ENCODE measurements at places on chromosomes 11 and 22. TPM values are rescaled to one million over a fixed set of nuclear protein-coding genes. Genes with fewer than 3 reads are reported as not detected.

DNA sequence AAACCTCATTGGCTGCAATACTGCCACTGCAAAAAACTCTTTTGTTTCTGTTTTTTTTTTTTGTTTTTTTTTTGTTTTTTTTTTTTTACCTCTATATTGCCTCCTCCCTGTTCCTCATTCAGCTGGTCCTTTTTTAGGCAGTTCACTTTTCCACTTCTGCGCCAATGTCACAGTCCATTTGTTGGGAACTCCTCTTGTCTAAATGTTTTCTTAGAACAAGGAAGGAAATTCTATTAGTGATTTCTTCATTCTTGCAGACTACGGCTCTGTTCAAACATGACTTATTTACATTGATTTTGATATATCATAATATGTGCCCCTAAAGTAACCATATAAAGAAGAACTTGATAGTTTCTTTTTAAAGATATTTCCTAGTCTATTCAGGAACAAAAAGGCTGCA is 2.9 kb downstream of the FAM118B start:
- DNase-seq: no peak

DNA sequence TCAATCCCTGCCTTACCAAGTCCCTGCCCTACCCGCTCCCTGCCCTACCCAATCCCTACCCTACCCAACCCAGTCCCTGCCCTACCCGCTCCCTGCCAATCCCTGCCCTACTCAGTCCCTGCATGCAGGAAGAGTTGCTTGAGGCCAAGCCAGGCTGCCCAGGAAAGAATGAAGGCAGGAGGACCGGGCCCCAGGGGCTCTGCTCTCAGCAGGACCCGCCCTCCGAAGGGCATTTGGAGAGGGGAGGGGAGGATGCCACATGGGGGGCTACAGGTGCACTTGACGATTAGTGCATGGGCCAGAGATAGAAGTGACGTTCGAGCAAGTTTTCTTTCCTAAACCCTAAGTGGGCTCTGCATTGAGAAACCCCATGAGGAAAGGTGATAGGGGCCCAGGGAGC is 581.2 kb downstream of the TBC1D22A start:
- no peak for DNase-seq

- no peak for DNase-seq
Observed at GRCh38 chr11:87136236-87136635, 98.5 kb downstream of the TMEM135 start.

- DNase-seq: no peak
Observed at GRCh38 chr11:47887910-47888569, 39.9 kb upstream of the NUP160 start.

DNA sequence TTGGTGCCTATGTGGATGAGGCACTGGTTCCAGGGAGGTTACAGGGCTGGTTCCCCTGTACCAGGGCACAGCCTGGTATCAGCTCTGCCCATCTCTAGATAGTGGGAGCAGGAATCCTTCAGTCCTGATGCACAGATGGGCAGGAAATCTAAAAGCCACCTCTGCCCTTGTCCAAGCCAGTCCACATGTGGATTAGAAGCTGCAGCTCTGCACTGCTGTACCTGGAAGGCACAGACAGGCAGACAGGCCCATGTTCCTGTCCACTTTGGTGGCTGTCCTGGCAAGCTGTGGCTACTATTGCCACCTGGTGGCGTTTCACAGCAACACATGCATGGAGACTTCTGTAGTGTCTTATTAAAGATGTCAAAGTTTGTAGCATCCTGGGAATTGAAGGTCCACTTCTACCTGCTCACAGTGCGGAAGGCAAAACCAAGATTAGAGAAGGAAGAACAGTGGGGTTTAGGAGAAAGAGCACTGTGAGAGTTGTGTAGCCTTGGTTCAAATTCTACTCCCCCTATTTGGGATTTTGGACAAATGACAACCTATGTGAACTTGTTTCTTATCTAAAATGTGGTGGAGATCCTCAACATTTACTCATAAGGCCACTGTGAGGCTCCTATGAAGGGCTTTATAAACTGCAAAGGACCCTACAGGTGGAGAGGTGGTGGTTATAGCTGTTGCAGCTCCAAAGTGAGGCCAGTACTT is 30.1 kb downstream of the NAV2 start:
- peak; percentile 69 for DNase-seq

- DNase-seq: no peak
Observed at GRCh38 chr11:60345489-60345888, 18.4 kb downstream of the MS4A6E start.

GRCh38 chr11:113493206-113493605 is 18.0 kb upstream of the DRD2 start:
- no peak for DNase-seq

DNA sequence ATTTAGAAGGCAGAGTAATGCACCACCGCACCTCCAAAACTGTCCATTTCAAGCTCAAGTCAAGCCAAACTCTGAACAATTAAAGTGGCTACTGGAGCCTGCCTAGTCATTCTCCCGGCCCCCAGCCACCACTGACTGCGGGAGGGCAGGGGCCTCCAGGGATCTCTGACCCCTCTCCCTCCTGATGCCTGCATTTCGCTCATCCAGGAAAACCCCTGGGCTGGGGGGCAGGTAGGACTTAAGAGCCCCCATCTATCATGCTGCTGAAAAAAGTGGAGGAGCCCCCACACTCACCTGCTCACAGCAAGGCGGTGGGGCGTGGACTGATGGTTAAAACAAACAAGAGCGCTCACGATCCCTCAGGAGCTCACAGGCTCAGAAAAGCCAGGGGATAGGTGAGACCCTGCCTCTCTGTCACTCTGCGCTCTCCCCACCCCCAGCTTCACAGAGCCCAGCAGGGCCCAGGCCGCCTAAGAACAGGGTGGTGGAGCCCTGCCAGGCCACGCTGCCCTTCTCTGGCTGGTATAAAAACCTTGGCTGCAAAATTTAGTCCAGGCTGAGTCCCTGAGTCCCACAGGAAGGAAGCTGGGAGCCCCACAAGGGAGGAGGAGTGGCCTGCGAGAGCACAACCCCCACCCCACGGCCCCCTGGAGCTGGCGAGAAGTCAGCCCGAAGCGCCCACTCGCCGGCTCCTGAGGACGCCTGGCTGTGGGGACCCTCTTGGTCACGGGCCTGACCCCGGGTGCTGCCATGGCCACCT is 21.0 kb upstream of the MOB2 start:
- DNase-seq: no peak

- peak; percentile 62 for DNase-seq
Observed at GRCh38 chr11:76318744-76319384, 62.1 kb downstream of the THAP12 start.

- no peak for DNase-seq
Observed at GRCh38 chr11:46480909-46481308, 89.3 kb upstream of the CHRM4 start.

The SYCE3 gene
- total RNA-seq: not detected

The IL17REL gene
- total RNA-seq: not detected

- no peak for DNase-seq
Observed at GRCh38 chr11:27255447-27255828, 107.6 kb downstream of the CCDC34 start.

GRCh38 chr11:60764879-60765278 is 8.2 kb downstream of the MS4A15 start:
- no peak for DNase-seq

The ARHGEF17 gene
- 0.25 TPM for total RNA-seq

The TNNT3 gene
- total RNA-seq: 15.9 TPM

The NAV2 gene
- 2.1 TPM for total RNA-seq

The PACSIN3 gene
- 1.0 TPM for total RNA-seq

The LMO1 gene
- total RNA-seq: not detected

The TMEM45B gene
- total RNA-seq: 22.7 TPM

The CNGA4 gene
- total RNA-seq: 0.88 TPM

- DNase-seq: peak; percentile 66
Observed at GRCh38 chr11:111378861-111379601, at the start of gene POU2AF1. Gene POU2AF1, minus strand, starts transcription at chr11:111379275. Its CDS starts 98 bp downstream, at chr11:111379177.

DNA sequence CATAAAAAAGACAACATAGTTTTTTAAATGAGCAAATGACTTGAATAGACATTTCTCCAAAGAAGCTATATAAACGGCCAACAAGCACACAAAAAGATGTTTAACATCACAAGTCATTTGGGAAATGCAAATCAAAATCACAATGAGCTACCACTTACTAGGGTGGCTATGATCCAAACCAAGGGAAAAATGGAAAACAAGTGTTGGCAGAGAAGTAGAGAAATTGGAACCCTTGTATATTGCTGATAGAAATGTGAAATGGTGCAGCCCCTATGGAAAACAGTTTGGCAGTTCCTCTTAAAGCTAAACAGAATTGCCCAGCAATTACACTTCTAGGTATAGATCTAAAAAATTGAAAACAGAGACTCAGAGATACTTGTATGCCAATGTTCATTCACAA is 29.0 kb downstream of the PAMR1 start:
- no peak for DNase-seq

DNA sequence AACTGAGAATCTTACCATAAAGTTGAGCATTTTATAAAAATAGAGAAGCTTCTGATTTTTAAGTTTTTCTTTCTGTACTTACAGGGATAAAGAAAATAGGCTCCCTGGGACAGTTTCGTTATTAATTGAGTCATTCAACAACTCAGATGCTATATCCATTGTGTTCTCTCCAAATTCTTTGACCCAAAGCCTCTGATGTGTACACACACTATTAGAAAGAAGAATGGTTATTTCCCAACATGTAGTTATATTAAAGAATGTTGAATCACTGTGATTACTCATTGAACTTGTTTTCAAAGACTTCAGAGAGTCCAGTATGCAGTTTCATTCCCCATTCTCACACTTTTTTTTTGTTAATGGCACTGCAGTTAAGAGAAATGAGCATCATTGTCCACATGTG is 734.3 kb upstream of the ARHGAP42 start:
- DNase-seq: no peak

The PTPN5 gene
- not detected for total RNA-seq

The GRK3 gene
- total RNA-seq: 3.6 TPM

DNA sequence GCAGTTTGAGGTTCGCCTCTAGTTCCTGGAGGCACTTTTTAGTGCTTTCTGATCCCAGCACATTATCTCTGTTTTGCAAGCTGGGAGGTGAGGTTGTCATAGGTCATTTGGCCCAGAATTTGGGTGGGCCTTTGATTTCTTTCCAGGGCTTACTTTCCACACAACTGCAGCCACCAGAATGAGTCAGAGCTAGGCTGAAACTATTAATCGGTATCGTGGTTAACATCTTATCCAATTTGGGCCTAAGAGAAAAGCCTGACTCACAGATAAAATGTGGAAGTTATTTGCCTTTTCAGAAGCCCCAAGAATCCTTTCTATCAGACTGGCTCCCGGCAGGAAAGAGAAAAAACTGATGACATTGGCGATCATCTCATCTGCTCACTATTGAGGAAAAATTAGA is 166.4 kb downstream of the KIRREL3 start:
- no peak for DNase-seq

The PATE4 gene
- not detected for total RNA-seq

DNA sequence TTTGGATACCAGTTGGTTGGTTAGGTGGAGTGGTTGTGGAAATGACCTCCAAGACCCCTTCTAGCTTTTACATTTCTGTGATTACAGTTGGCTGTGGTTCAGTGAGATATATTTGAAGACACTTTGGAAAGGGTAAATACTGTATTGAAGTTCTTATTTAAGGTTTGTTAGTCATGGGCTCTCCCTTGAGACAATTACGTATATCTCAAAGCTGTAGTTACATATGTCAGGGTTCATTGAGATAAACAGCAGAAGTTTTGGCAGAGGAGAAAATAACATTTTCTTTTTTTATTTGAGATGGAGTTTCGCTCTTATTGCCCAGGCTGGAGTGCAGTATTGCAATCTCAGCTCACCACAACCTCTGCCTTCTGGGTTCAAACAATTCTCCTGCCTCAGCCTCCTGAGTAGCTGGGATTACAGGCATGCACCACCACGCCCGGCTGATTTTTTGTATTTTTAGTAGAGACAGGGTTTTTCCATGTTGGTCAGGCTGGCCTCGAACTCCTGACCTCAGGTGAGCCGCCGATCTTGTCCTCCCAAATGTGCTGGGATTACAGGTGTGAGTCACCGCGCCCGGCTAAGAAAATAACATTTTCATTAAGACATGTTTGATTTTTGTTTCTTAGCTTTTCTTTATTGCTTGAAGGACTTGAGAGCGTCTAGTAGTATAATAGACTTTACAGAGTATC is 1.9 kb downstream of the RNF121 start:
- no peak for DNase-seq

DNA sequence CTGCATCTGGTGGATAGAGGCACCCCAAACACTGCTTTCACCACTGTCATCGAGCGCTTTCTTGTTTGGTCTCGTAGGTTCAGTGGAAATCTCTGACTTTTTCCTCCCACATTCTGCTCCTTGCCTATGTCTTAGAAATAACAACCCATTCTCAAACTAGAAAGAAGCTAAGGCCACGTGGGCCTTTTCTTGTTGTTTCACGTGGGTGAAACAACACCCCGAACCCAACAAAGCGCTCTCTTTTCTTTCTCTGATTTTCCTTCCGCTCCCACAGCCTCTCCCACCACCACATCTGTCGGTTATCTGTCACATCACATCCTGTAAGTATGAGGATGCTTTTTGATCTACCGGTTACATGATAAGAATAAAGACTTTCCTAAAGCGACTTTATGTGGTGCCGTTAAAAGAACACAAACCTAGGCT is 77.1 kb downstream of the LINC01488 start:
- DNase-seq: peak; percentile 29

GRCh38 chr22:17222503-17222902 is 3.3 kb upstream of the ADA2 start:
- no peak for DNase-seq

The MAPK11 gene
- 3.5 TPM for total RNA-seq

DNA sequence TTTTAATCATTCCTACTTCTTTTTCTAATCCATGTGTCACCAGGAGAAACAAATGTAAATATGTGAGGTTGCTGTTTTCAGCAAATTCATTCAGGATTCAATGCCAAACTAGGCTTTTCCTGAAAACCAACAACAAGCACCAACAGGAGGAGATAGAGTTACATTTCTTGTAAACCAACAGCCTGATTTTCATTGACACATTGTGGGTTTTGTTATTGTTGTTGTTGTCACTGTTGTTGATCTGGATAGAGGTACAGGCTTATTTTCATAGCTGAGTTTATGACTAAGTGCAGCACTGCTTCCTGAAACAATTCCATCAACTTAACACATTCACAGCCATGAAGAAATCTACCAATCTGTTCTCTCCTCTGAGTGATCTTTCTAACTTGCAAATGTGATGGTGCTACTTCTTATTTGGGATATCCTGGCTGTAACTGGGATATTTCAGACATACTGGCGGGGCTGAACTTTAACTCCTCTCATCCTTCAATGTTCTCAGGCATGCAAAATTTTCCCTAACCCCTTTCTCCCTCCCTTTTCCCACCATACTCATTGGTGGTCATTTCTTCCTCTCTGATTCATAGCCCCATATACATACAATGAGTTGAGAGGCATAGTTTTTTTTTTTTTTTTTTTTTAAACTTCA is 65.5 kb downstream of the ME3 start:
- no peak for DNase-seq

The INCENP gene
- total RNA-seq: 23.9 TPM

GRCh38 chr22:50304528-50305392 is 2.7 kb downstream of the PLXNB2 start:
- DNase-seq: no peak

The TPBGL gene
- total RNA-seq: 0.59 TPM

Data from T-cell (primary cell).